ENCODE measurements at places on chromosomes 16 and 17.

- DNase-seq: no peak
These were observed 68.0 kb downstream of the OR1D5 start for GRCh38 chr17:2995377-2995776.

DNA sequence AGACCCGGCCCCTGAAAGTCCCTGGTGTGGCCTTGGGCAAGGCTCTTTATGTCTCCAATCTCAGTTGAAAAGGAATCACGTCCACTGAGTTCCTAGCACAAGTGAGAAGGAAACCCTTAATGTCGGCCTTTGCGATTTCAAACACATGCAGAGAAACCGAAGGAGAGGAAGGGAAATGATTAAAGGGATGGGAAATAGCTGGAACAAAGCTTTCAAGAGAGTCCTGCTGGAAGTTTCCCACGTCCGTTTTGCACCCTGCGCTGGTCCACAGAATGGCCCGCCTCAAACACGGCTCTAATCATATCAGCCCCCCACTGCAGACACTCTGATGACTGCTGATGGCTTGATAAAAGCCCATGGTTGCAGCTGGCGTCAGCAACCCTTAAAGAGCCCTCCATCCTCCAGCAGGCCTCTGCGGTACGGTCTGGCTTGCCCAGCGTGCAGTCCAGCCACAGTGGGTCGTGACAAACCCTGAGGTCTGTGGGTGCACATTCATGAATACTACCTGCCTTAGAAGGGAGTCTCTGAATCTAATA lies 765.5 kb upstream of the EEF2KMT start:
- no peak for DNase-seq

DNA sequence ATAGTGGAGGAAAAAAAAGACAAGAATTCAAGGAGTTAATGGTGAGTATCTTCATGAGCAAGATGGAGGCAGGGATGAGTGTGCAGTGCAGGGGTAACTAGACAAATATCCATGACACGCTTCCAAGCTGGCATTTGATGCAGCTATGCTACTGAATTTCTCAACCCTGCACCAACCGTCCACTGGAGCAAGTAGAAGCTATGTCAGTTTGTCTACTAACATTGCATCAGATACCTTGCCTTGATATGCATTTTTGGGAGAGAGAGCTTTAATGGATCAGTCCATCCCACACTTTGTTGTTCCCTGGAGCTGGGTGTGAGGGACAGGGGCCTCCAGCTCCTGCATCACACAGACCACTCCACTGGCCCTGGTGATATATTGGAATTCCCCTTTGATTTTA lies 16.4 kb downstream of the CCL11 start:
- DNase-seq: no peak

DNA sequence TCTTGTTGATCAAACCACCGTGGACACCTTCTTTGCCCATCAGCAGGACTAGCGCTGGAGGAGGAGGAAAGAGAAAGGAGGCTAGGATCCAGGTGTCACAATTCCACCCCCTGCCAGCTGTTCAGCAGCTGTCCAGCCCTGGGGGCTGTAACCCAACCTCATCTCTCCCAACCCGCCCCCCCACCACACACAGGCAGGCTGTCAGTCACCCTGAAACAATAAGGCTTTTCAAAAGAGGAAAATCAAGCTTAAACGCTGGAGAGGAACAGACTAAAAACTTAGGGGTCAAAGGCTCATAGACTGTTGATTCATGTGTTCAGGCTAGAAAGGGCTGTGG lies 2.4 kb downstream of the PFN1 start:
- DNase-seq: no peak

DNA sequence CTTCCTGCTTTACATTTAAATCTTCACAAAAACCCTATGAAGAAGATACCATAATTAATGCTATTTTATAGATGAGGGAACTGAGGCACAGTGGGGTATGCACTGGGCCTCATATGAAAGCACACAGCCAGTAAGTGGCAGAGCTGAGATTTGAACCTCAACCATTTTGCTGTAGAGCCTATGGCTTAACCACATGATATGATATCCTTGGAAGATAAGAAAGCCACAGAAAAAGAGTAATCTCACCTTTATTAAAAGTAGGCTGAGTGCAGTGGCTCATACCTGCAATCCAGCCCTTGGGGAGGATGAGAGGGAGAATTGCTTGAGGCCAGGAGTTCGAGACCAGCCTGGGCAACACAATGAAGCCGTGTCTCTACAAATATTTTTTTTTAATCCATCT lies 15.0 kb upstream of the TOB1 start:
- DNase-seq: no peak

DNA sequence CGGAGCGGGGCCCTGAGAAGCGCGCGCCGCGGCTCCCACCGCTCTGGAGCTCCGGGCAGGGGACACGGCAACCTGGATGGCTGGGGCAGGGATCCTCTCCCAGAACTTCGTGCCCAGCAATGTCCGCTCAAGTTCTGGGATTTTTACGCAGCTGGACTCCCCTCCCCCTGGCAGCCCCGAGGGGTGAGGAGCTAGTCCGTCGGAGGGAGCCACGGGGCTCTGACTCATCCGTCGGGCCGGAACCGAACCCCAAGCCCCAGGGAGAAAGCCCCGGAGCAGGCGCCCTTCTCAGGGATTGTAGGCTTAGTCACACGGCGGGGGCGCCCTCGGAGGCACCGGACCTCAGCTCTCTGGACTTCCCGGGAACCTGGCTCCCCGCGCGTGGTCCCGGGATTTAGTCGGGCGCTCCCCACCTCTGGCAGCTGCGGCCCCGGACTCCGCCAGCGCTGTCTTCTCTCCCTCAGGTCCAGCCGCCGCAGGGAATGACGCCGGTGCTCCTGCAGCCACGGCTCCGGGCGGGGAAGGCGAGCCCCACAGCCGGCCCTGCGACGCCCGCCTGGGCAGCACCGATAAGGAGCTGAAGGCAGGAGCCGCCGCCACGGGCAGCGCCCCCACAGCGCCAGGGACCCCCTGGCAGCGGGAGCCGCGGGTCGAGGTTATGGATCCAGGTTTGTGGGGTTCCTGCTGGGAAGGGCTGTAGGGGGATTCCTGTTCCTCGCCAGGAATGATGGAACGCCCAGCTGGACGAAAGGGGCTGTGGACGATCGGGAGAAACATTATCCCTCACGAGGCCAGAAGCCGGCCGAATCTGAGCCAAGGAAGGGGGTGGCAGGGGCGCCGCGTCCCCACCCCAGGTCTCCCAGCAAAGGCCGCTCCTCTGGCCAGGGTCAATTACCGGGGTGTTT lies 830 bp downstream of the SPHK1 start:
- DNase-seq: no peak

DNA sequence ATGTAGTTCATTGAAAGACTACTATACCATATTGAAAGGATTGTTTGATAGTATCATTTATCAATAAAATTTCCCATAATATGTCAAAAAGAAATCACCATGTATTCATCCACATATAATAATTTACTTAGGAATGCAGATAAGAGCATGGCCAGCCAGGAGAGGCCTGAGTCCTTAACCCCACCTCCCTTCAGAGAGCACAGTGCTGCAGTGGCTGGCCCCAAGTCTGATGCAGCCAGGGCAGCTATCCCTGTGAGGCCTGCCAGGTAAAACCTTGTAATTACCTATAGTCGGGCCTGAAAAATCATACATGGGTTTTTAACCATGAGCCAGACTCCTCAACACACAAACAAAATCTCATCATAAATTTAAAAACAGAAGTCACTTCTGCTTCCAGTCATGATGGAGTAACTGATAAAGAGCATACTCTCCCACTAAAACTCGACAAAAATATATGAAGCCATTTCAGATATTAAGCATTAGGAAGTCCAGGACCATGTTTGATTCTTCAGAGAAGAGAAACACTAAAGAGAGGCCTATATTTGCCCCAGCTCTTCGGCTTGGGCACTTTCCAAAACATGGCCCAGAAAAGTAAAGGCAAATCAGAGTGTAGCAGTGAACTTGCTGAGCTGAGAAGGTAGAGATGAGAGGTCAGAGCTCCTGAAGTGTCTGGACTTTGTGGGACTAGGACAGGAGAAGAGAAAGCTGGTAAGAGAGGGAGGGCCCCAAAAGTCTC lies 40.9 kb upstream of the CCNF start:
- DNase-seq: no peak

Measured in AG04449 (cell line).